Ovary (tissue), 10 donors: ENCODE measurements at places on chromosomes 3 and 15. TPM values are rescaled to one million over a fixed set of nuclear protein-coding genes. Genes with fewer than 3 reads are reported as not detected.

LSM3 gene
- polyA plus RNA-seq: 11.2 TPM

DUOX1 gene
- 0.47 TPM for polyA plus RNA-seq

GRCh38 chr3:66469220-66469640 lies 31.6 kb downstream of the LRIG1 start:
- DNase-seq: no peak
- H3K4me1 ChIP-seq: peaks cover 14% of the 10 kb centered on the region
- no peaks in the 10 kb centered on the region for H3K36me3 ChIP-seq
- no peaks in the 10 kb centered on the region for H3K27me3 ChIP-seq

- no peak for DNase-seq
- H3K27me3 ChIP-seq: no peaks in the 10 kb centered on the region
- no peaks in the 10 kb centered on the region for H3K36me3 ChIP-seq
- H3K4me1 ChIP-seq: no peaks in the 10 kb centered on the region
- H3K27ac ChIP-seq: no peak overlapping the region
- no peak overlapping the region for H3K4me3 ChIP-seq
These were observed 32.1 kb upstream of the WDR72 start for GRCh38 chr15:53791581-53791980.

DNA sequence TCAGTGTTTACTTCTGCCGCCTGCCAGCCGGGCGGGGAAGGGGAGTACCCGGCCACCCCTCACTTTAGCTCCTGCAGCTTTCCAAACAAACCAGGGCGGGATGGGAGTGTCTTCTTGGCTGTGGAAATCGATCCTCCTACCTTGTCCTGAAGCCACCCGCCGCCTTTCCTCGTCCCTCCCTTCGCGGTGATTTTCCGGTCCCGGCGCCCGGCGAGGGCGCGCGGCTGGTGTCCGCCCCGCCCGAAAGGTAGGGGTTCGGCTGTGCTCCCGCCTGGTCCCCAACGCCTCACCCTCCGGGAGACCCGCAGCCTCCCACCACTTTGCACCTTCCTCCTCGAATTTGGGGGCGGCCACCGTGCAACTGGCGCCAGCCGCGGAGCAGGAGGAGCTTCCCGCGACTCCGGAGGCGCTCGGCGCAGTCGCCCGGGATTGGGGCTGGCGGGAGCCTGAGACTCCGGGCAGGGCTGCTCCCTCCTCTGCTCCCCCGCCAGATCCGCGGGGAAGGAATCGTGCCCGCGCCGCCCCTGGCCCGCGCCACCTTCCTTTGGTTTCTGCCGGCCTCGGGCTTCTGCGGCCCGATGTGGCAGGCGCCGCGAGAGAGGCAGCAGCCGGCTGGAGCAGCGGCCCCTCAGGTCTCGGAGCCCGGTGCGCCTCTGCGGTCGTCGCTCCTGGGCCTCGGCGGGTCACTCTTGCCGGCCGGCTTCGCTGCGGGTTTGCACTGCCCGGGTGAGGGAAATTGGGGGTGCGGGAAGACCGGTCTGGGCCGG lies 30.7 kb upstream of the ST3GAL6 start:
- H3K27ac ChIP-seq: peak overlapping the region; percentile 22
- no peaks in the 10 kb centered on the region for H3K27me3 ChIP-seq
- DNase-seq: peak; percentile 21
- H3K4me1 ChIP-seq: peaks cover 2% of the 10 kb centered on the region

GRCh38 chr3:79203144-79203519 lies 564.7 kb downstream of the ROBO1 start:
- H3K4me3 ChIP-seq: no peak overlapping the region
- DNase-seq: no peak
- H3K4me1 ChIP-seq: no peaks in the 10 kb centered on the region

GRCh38 chr3:126519506-126520455 lies 2.2 kb upstream of the UROC1 start:
- no peak for DNase-seq
- H3K27me3 ChIP-seq: no peaks in the 10 kb centered on the region
- no peaks in the 10 kb centered on the region for H3K36me3 ChIP-seq
- H3K4me3 ChIP-seq: no peak overlapping the region
- no peak overlapping the region for H3K27ac ChIP-seq
- no peaks in the 10 kb centered on the region for H3K4me1 ChIP-seq

- H3K36me3 ChIP-seq: no peaks in the 10 kb centered on the region
- H3K4me3 ChIP-seq: no peak overlapping the region
- H3K27ac ChIP-seq: no peak overlapping the region
These were observed 98.0 kb downstream of the GMNC start for GRCh38 chr3:190764231-190765134.

- no peak for DNase-seq
- H3K27me3 ChIP-seq: no peaks in the 10 kb centered on the region
- peak overlapping the region; percentile 71 for H3K27ac ChIP-seq
- H3K4me1 ChIP-seq: no peaks in the 10 kb centered on the region
- no peaks in the 10 kb centered on the region for H3K36me3 ChIP-seq
These were observed 993 bp downstream of the STXBP5L start for GRCh38 chr3:120908795-120909601.

DNA sequence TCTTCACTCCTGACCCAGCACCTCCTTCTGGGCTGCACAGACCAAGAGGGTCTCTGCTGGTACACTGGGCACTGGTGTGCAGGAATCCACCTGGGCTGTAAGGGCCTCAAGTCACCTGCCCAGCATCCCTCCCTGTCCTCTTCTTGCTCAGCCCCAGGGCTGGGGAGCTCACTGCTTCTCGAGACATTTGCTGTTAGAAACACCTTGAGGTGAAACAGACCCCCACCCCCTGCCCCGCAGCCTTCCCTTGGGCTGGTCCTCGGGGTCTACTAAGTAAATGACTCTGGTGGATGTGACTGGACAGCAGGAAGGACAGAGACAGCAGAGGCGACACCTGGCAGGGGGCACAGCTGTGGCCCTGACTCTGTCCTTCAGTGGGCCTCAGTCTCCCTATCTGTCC lies 29.1 kb downstream of the LOXL1 start:
- H3K27ac ChIP-seq: no peak overlapping the region
- no peaks in the 10 kb centered on the region for H3K27me3 ChIP-seq
- H3K4me1 ChIP-seq: peaks cover 12% of the 10 kb centered on the region
- H3K36me3 ChIP-seq: no peaks in the 10 kb centered on the region
- DNase-seq: no peak

DNA sequence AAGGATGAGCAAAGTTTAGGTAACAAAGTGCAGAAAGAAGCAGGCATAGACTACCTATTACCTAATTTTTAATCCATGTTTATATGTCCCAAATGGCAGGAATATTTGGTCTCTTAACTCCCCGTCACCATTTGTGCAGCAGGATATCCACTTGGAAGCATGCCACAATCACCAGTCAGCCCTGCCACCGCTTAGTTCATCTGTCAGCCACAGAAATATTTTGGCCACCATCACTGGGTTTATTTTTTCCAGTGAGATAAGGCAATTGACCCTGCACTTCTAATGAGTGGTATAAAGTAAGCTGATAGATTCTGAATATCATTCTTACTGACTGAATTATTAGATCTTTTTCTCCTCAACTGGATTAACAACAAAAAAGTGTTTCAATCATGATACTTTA lies 152.9 kb upstream of the SOX2 start:
- no peak for DNase-seq
- H3K27ac ChIP-seq: no peak overlapping the region
- H3K4me3 ChIP-seq: no peak overlapping the region
- H3K27me3 ChIP-seq: no peaks in the 10 kb centered on the region
- H3K4me1 ChIP-seq: no peaks in the 10 kb centered on the region
- no peaks in the 10 kb centered on the region for H3K36me3 ChIP-seq
